ENCODE measurements at places on chromosomes 4 and X.

GRCh38 chr4:92334716-92335350 is 31.1 kb downstream of the GRID2 start:
- DNase-seq: no peak

DNA sequence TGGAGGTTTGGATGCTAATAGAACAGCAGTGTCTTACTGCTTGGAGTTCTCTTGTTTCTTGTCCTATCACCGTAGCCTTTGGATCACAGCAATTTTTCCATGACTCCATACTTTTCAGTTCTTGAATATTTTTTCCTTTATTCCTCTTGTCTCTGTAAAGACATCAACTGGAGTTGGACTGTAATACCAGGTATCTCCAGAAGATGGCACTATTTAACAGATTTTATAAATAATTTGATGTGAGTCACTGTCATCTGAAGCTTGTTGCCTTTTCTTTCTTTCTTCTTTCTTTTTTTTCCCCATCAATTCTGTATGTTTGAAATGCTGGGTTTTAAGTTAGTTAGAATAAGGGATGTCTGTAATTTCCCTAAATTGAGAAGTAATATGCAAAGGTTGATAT is 24.1 kb downstream of the HPRT1 start:
- no peak for DNase-seq

DNA sequence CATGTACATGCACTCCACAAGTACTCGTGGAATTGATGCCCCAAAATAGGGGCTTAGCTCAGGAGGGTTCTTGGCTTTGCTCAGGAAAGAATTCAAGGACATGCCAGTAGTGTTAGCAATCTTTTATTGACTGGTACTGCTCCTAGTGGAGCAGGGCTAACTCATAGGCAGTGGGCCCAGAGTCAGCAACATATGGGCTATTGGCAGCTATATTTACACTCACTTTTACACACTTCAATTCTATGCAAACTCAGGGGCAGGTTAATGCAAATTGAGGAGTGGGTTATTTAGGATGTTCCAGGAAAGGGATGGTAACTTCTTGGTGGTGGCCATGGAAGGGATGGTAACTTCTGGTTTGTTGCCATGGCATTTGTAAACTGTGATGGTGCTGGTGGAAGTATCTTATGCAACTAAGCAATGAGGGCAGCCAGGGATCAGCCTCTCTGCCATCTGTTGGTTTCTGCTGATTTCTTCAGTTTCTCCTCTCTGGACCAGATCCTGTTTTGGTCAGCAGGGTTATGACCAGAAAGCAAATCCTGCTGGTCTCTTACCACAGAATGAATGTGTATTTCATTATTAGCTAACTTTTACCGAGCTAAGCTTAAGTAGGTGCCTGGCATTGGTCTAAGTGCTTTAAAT is 69.2 kb upstream of the FAT1 start:
- DNase-seq: no peak

DNA sequence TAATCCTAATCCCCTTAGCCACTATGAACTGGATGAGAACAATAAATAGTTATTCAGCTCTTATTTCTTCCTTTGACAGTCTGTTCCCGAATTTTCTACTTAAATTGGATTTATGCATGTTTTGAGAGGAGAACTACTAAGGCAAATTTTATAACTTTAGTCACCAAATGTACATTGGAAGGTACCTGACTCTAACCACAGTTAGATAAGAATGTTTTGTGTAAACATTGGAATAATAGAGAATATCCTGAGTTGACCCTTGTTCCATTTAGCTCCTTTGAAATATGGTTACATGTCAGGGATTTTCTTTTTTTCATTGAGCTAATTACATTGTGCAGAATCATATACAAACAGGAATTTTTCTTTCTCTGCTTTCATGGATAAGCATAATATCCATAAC is 202.6 kb downstream of the TLL1 start:
- no peak for DNase-seq

DNA sequence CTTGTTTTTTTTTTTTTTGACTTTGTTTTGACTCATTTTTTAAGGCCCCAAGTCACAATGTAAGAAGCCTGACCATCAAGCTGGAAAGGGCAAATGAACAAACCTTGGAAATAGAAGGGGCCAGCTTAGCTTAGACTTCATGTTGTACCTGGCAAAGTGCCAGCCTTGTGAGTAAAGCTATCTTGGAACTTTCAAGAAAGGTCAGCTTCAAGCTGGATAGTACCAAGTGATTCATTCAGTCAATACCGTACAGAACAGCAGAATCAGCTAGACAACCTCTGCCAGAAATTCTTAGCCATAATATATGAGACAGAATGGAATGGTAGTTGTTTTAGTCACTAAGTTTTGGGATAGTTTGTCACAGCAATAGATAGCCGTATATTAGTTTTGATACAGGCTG is 1492.2 kb upstream of the TENM3 start:
- no peak for DNase-seq

DNA sequence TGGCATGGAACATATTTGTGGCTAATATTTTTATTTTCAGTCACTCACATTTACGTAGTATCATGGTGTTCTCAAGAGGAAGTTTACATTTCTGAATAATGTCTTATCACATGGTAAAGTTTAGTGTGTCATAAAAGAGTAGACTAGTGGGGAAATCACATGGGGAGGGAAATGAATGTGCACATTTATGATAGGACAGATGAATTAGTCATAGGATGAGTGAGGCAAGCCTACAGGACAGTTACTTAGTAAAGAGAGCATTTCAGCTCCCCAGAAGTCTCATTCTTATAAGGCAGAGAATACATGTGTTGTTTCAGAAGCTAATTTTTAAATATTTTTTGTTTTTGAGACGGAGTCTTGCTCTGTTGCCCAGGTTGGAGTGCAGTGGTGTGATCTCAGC is 6.2 kb downstream of the GK start:
- DNase-seq: no peak

- DNase-seq: no peak
Observed at GRCh38 chr4:111988514-111988913, 156.7 kb upstream of the FAM241A start.

DNA sequence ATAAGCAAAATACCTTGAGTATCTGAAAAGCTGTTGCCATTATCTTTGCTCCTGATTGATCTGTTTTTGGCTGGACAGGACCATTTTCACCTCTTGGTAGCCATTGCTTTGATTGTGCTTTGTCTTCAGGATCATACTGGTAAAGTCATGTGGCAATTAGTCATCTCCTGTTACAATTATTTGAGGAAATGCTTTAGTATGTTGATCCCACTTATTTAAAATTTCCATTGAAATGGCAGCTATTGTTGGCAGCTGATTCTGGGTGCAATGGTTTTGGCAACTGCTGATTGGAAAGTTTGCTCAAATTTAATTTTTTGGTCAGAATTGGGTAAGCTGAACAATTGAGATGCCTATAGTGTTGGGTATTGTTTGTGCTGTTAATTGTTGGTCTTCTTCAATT is 238.3 kb upstream of the TLL1 start:
- DNase-seq: no peak

GRCh38 chr4:115648786-115649185 is 535.4 kb upstream of the NDST4 start:
- no peak for DNase-seq

GRCh38 chr4:1748465-1748995 is 27.2 kb downstream of the TACC3 start:
- DNase-seq: peak; percentile 68

DNA sequence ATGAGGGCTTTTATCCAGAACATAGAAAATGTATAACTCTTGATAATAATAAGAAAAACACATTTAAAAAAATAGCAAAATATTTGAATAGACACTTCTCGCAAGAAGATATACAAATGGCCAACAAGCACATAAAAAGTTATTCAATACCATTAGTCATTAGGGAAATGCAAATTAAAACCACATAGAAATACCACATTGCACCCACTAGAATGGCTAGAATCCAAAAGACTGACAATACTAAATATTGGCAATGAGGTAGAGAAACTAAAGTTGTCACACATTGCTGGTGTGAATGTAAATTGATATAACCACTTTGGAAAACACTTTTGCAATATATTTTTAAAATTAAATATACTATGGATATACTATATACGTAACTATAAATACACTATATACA is 754.3 kb upstream of the MAGEB2 start:
- no peak for DNase-seq

DNA sequence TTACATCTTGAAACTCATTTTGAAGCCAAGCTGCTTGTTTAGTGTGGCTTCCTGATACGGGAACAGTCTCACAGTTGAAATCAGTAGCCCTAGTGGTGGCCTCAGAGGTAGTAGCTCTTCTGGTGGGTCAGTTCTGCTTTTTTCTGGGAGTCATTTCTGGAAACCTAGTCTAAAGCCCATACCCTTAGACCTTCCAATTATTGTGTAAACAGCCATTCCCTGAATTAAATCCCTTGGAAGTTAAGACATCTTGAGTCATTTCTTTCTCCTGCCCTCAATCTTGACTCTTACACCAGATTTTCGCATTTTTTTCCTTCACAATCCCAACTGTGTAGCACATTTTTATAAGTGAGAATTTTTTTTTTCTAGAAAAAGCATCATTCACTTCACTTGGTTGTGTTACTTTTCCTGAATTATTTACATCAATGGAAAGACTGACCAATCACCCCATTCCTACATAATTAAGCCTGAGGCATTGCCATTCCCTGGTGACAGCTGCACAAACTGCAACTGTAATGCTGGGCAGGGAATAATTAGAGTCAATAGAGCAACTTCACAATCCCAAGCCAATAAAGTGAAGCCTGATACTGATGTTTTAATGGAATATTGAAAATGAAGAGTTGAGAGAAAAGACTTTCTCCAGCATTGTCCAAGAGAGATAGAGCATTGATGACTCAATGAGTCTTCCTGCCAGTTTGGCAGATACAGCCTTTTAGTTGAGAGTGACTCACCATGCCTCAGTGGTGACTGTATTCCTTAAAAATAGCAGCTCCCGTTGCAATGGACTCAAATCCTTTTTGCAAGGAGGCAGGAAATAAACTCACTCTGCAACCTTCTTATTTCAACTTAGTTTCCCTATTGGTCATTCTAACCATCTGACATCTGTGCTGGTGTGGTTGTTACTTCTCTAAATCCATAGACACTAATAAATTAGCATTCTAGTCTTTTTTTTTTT is 13.0 kb upstream of the SEPSECS start:
- no peak for DNase-seq

DNA sequence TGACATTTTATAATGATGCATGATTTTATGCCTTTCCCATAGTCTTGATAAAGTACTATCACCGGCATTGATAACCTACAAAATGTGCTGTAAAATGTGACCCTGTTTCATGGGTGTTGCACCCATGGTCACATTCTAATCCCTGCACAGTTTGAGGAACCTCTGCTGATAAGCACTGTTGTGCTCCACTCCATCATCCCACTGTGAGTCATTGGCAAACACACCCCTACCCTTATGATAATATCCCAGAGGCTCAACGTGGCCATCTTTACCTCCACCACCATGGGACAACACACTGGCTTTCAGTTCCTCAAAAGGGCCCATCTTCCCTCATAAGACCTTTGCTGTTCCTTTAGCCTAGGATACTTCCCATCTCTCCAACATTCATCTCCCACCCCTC is 32.0 kb upstream of the SGMS2 start:
- no peak for DNase-seq

GRCh38 chrX:15437724-15438123 is 53.5 kb upstream of the VEGFD start:
- DNase-seq: no peak

GRCh38 chrX:83446355-83446754 is 61.7 kb upstream of the POU3F4 start:
- DNase-seq: no peak

DNA sequence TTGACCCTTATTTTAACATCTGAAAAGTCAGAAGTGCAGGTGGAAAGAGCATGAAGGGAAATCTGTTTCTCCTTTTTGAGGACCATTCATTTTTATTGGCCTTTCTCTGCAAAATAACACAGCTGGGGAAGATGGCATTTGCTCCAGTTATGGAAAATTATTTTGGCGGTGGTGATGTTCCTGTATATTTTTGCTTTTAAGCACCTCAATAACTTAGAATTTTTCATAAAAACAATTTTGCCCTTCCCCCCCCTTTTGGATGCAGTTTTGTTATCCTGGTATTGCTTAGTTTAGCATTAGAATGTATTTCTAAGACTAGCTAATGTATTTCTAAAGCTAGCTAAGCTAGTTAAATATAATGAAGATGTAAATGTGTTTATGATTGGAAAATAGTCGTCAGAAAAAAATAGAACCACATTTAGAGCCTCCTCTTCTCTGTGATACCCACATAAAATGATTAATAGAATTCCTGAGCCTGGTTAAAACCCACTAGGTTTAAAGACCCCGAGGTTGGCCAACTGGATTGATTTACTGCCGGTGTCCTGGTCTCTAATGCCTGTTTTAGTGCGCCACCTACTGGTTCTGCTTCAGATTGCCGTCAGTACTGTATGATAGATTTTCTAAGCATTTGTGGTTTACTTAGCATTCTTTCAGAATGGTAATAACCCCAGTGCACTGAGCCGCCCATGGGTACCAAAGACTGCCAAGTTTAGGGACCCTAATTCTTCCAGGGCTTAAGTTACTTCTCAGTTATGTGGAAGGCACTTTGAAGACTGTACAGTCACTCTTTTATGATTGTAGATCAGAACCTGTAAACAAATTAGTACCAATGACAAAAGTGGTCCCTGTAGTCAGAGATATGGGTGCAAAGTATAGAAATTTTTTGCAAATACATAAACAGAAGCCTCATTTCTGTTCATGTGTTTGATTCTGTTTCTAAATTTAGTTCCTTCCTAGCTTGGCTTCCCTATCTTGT is 11.4 kb downstream of the KLF3 start:
- DNase-seq: peak; percentile 74

- DNase-seq: no peak
Observed at GRCh38 chr4:83248486-83248885, 36.1 kb downstream of the COQ2 start.

DNA sequence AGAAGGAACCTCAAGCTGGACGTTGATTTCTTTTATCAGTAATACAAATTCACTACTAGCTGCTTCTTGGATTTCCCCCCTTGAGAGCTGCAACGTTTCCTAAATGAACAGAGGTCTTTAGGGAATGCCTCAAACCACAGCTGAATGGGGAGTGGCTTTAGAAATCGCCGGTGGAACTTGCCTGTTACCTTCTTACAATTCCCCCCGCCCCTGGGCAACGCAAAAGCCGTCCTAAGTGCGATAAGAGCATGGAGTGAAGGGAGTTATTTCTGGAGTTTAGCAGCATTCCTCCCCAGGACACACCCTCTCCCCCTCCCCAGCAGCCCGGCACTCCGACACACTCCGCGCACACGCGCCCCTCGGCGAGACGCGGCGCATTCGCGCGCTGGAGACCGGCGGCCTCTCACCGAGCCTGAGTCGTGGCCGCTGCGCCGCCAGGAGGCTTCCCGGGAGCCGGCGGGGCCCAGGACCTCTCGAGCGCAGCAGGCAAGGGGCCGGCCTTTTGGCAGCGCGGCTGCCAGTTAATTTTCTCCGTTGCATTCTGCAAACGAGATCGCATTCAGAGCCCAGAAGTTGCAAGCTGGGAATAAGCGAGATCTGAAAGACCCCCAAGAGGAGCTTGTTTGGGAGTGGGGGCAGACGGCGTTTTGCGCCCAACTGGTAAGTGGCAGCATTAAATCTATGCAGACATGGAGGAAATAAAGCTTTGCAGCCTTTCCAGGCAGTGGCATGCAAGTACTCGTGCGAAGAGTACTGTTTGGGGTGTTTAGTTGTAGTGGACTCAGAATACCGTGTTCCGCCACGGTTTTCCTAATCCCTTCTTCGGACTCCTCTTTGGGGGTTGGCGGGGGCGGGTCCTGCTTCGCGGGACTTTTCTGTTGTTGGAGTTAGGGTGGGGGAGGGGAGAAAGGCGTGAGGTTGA is 134.7 kb downstream of the PALLD start:
- no peak for DNase-seq

GRCh38 chrX:118355225-118355920 is 9.5 kb downstream of the WDR44 start:
- DNase-seq: no peak

- no peak for DNase-seq
Observed at GRCh38 chr4:89685277-89685676, 151.7 kb downstream of the SNCA start.
